ENCODE measurements at places on chromosomes 1 and 21. TPM values are rescaled to one million over a fixed set of nuclear protein-coding genes. Genes with fewer than 3 reads are reported as not detected.

DNA sequence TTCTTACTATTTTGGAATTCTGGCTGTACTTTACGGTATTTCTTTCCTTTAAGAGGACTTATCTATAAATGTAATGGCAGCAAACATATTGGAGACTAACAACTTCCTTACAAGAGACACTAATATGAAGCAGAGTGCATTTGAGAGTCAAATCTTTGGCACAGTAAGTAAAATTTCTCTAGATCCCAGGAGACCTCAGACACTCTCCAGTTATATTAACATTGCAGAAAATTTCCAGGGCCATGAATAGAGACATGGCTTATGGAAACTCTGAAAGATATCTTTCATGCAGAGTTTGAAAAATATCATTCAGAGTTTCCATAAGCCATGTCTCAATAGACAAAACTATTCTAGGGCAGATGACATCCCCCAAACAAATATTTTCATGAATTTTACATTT lies 51.2 kb downstream of the IL23R start:
- DNase-seq, result no peak
- H3K27me3 ChIP-seq, result no peaks in the 10 kb centered on the region
- H3K36me3 ChIP-seq, result no peaks in the 10 kb centered on the region
- H3K4me1 ChIP-seq, result no peaks in the 10 kb centered on the region
- H3K4me3 ChIP-seq, result no peak overlapping the region

The AADACL4 gene
- not detected for total RNA-seq

- no peak for DNase-seq
- no peak overlapping the region for H3K4me3 ChIP-seq
- no peaks in the 10 kb centered on the region for H3K4me1 ChIP-seq
- no peaks in the 10 kb centered on the region for H3K27me3 ChIP-seq
These were observed 15.3 kb downstream of the CASZ1 start for GRCh38 chr1:10781137-10781536.

DNA sequence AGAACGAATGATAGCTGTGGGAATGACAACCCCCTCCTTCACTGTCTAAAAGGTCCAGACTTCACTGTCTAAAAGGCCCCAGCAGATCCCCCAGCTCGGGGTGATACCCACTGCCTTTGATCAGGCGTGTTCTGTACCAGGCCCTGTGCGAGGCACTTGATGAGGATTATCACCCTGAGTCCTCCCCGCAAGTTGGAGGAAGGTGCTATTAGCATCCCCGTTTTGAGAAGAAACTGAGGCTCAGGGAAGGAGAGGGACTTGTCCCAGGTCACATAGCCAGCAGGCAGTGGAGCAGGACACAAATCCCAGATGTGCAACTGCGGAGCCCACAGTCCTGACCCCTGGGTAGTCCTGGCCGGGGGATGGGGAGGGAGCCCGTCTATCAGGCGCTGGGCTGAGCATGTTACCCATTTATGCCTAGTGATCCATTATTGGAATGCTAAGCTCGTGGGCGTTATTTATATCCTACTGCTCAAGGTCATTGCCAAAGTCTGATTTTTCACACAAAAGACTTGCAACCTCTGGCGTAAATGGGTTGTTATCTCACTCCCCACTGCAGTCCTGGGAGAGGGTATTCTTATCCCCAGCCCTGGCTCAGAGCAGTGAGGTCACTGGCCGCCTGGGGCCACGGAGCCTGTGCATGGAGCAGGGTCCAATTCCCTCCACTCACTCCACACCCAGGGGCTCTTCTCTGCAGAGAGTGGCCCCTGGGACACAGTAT lies 722.2 kb downstream of the MATN1 start:
- no peaks in the 10 kb centered on the region for H3K4me1 ChIP-seq
- no peaks in the 10 kb centered on the region for H3K36me3 ChIP-seq
- no peak overlapping the region for H3K27ac ChIP-seq
- H3K4me3 ChIP-seq, result no peak overlapping the region
- DNase-seq, result no peak

DNA sequence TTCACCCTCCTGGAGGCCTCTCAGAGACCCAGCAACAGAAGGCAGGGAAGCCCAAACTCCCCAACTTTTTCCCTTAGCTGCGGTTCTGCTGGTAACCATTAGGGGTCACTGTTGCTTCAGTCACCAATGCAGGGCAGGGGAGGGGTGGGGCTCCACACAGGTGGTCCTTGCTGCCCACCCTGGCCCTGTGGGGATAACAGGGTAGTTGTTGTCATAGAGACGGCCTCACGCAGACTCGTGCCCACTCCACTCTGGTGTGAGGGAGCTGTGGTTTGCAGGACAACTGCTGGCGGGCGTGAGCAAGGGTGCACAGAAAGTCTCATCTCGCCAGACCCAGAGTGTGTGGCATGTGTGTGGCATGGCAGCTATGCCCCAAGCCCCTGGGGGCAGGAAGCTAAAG lies 19.9 kb downstream of the INSRR start:
- no peaks in the 10 kb centered on the region for H3K4me1 ChIP-seq
- DNase-seq, result no peak
- H3K4me3 ChIP-seq, result no peak overlapping the region
- no peaks in the 10 kb centered on the region for H3K27me3 ChIP-seq
- no peaks in the 10 kb centered on the region for H3K36me3 ChIP-seq

The GBP6 gene
- total RNA-seq, result not detected
